ENCODE measurements at places on chromosomes 1 and 21.

- H3K4me1 ChIP-seq, result no peaks in the 10 kb centered on the region
- no peak overlapping the region for H3K4me3 ChIP-seq
- peaks cover 34% of the 10 kb centered on the region for H3K27me3 ChIP-seq
- no peak for DNase-seq
- H3K27ac ChIP-seq, result no peak overlapping the region
- H3K36me3 ChIP-seq, result no peaks in the 10 kb centered on the region
Observed at GRCh38 chr1:114315631-114316030, 162.0 kb upstream of the SYT6 start.

GRCh38 chr1:228405200-228405978, 1.2 kb downstream of the TRIM11 start:
- peaks cover 76% of the 10 kb centered on the region for H3K36me3 ChIP-seq
- no peaks in the 10 kb centered on the region for H3K27me3 ChIP-seq
- DNase-seq, result no peak
- peaks cover 50% of the 10 kb centered on the region for H3K4me1 ChIP-seq

DNA sequence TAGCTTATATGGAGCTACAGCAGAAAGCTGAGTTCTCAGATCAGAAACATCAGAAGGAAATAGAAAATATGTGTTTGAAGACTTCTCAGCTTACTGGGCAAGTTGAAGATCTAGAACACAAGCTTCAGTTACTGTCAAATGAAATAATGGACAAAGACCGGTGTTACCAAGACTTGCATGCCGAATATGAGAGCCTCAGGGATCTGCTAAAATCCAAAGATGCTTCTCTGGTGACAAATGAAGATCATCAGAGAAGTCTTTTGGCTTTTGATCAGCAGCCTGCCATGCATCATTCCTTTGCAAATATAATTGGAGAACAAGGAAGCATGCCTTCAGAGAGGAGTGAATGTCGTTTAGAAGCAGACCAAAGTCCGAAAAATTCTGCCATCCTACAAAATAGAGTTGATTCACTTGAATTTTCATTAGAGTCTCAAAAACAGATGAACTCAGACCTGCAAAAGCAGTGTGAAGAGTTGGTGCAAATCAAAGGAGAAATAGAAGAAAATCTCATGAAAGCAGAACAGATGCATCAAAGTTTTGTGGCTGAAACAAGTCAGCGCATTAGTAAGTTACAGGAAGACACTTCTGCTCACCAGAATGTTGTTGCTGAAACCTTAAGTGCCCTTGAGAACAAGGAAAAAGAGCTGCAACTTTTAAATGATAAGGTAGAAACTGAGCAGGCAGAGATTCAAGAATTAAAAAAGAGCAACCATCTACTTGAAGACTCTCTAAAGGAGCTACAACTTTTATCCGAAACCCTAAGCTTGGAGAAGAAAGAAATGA, 37.6 kb downstream of the CENPF start:
- no peak overlapping the region for H3K27ac ChIP-seq
- H3K4me3 ChIP-seq, result no peak overlapping the region
- H3K4me1 ChIP-seq, result no peaks in the 10 kb centered on the region
- H3K27me3 ChIP-seq, result no peaks in the 10 kb centered on the region

DNA sequence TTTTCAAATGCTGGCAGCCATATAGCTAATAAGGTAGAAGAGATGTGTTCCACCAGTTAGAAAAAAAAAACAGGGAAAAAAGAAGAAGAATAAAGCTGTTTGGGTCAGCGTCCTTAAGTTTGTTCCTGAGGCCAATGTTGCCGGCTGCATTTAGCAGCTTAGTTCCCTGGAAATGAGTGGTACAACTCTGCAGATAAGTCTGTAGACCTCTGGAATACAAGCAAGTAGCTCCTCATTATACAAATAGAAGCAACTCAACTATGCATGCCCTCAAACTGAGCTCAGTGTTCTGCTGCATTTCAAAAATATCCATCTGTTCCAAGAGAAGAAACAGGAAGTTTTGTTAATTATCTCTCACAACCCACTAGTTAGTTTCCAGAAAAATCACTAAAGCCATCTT, 181.2 kb upstream of the PKN2 start:
- no peaks in the 10 kb centered on the region for H3K27me3 ChIP-seq
- DNase-seq, result no peak
- no peak overlapping the region for H3K27ac ChIP-seq
- no peaks in the 10 kb centered on the region for H3K4me1 ChIP-seq

DNA sequence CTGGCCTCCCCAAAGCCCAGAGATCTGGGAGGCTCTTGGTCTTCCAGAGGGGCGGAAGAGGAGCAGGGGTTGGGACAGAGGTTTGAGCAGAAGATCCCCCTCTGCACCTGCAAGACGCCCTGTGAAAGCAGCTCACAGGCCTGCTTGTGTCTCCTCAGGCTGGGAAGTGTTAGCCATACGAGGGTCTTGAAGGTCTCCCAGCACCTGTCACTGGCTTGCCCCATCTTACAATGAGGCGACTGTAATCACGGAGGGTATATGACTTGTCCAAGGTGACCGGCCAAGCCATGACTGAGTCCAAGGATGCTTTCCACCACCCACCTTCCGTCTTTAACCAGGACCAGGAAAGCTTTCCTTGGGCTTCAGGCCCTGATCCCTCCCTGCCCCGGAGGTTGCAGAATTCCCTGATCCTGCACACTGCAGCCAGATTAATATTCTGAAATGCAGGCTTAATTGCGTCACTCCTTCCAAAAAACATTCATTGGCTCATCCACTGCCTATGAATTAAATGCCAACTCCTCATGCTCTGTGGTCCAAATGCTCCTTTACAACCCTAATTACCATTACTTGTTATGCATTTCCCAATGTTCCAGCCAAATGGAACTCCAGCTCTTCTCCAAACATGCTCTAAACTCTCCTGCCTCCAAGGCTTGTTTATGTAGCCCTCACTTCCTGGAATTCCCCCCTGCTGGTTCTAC, 64.0 kb downstream of the DDX20 start:
- no peaks in the 10 kb centered on the region for H3K36me3 ChIP-seq
- H3K27ac ChIP-seq, result no peak overlapping the region
- peaks cover 96% of the 10 kb centered on the region for H3K27me3 ChIP-seq
- no peak overlapping the region for H3K4me3 ChIP-seq

DNA sequence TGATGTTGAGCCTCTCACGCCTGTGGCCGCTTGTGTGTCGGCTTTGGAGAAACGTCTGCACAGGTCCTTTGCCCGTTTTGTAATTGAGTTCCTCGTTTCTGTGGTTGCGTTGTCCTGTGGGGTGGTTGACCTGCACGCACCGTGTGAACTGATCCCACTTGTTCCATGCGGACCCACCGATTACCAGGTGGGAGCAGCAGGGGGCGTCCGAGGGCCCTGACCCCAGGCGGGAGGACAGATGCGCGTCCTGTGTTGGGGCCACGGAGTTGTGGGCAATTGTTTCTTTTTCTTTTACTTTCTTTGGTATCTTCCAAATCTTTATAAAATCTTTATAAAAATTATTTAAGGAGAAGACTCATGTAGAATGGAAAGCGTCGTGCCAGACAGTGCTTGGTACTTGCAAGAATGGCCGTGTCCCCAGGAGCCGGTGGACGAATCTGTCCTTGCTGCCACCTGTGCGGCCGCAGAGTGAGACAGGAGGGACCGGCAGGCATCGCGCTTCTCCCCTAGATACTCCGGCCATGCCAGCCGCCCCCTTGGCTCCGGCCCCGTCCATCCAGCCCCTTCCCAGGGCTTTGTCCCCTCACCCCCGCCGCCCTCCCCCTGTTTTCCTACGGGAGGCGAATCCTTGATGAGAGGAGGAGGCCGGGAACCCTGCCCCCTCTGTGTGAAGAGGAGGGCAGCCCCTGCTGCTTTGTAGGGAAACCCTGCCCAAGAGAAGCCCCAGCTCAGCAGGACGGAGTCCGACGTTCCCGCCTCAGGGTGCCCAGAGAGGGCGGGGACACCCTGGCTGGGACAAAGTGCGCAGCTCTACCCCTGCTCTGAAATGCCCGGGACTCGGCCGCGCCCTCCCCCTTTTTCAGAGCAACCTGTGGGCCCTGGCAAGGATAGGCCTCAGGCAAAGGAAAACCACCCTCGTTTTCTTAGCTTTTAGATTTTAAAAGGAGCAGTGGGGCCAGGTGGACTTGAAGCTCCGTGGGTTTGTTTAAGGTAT, 41.7 kb downstream of the PRKCZ start:
- no peak overlapping the region for H3K27ac ChIP-seq
- H3K4me1 ChIP-seq, result no peaks in the 10 kb centered on the region
- no peak for DNase-seq
- peaks cover 10% of the 10 kb centered on the region for H3K36me3 ChIP-seq
- no peaks in the 10 kb centered on the region for H3K27me3 ChIP-seq
- no peak overlapping the region for H3K4me3 ChIP-seq

All from Calu3 (cell line).